M059J (cell line): ENCODE measurements at places on chromosomes 5 and 9.

GRCh38 chr5:14587150-14587549, 5.6 kb downstream of the OTULINL start:
- DNase-seq, result no peak

GRCh38 chr5:1466631-1467265, 21.5 kb upstream of the SLC6A3 start:
- DNase-seq, result no peak

GRCh38 chr9:15505921-15506320, 4.8 kb downstream of the PSIP1 start:
- DNase-seq, result no peak

DNA sequence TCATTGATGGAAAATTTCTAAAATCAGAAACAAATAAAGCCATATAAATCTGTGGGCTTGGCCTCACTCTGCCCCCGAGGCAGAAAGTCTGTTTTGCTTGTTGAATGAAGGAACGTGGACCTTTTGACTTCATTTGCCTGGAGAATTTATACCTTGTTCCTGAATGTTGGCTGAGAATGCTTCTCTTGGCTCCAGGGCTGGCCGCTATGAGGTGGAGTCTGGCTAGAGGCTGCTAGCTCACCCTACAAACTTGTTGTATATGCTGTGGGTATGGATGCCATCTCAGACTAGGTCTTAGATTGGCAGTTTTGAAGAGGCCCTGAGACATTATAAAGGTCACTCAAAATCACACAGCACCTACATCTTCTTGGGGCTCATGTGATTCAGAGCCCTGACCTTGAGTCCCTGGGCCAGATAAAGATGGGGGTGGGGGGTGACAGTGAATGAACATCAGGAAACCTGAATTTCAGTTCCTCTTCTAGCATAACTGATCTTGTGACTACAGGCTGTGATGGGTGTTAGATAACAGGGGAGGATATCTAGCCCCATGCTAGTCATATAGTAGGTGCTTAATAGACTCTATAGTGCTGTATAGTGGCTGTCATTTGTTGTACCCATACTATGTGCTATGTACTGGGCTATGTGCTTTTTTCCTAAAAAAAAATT, 2.8 kb downstream of the GM2A start:
- no peak for DNase-seq

- no peak for DNase-seq
Observed at GRCh38 chr5:168952196-168952595, 348.7 kb downstream of the SLIT3 start.
